ENCODE measurements at places on chromosomes 5 and 9. TPM values are rescaled to one million over a fixed set of nuclear protein-coding genes. Genes with fewer than 3 reads are reported as not detected.
A peak's percentile ranks its signal among the peaks of the same experiment; 100 is the strongest.

- H3K36me3 ChIP-seq = peaks cover 8% of the 10 kb centered on the region
- no peaks in the 10 kb centered on the region for H3K27me3 ChIP-seq
- no peak for DNase-seq
- H3K4me3 ChIP-seq = no peak overlapping the region
- H3K4me1 ChIP-seq = peaks cover 9% of the 10 kb centered on the region
These were observed 42.1 kb downstream of the EFCAB9 start for GRCh38 chr5:172235827-172236736.

DNA sequence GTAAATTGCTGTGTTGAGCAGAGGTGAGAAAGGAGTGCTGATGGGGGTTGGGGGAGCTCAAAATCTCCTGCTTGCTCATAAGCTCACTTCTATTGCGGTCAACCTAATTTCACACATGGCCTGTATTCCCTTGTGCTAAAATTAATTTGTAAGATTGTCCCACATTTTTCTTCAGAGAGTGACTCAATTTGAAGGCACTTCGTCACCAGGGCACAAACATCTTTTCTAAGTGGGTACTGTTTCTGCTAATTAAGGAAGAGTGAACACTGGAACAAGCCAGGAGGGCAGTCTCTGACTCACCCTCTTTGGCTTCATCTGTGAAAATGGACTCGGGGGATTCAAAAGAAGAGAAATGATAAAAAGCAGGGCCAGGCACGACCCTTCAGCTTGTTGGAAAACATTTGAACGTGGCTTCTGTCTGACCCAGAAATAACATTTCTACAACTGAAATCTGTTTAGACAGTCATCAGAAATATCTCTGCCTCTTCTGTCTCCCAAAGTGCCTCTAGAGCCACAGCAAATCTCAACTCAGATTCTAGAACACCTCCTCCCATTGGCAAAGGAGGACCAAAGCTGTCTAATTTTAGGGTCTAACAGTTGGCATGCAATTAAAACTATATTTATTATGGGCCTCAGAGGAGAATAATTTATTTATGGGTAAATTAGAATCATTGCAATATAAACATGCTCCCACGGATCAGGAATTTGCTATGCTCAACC is 49.8 kb downstream of the FEM1C start:
- H3K27ac ChIP-seq = no peak overlapping the region
- no peak for DNase-seq
- no peaks in the 10 kb centered on the region for H3K36me3 ChIP-seq
- H3K4me3 ChIP-seq = no peak overlapping the region
- no peaks in the 10 kb centered on the region for H3K27me3 ChIP-seq

DNA sequence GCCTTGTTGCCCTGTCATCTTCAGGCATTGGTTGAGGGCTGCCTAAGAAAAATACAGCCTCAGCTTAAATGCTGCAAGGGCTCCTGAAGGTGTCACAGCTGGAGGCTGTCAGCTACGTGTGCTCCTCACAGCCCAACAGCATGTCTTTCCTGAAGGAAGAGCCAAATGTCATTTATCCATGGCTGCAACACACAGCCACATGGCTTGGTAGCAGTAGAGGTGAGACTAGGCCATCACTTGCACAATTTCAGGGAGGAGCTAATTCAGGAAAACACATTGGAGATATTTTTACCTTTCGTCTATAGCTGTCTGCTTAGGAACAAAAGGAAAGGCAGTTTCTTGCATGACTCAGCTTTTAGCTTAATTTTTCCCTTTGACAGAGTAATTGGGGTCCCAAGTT is 260.7 kb downstream of the SYK start:
- no peak overlapping the region for H3K4me3 ChIP-seq
- H3K36me3 ChIP-seq = no peaks in the 10 kb centered on the region

DNA sequence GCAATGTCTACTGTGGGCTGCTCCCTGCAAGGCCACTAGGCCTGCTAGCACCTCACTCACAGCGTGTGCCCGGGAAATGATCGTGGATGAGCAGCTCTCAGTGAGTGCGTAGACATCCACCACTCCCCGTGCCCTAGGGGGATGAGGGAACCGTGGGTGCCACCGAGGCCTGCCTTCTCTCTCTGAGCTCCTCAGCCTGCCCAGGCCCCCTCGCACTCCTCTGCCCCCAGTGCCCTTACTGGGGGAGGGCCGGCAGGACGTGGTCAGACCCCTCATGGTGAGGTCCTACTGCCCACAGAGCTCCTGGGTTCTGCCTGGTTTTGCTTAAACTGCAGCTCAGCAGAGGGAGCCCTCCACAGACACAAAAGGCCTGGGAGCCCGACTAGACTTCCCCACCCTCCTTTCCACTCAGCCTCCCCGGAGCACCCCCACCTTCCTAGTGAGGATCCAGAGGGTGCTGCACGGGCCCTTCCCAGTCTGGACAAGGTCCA is 220.0 kb downstream of the CACNA1B start:
- H3K27me3 ChIP-seq = no peaks in the 10 kb centered on the region
- peak; percentile 4 for DNase-seq
- no peak overlapping the region for H3K4me3 ChIP-seq
- no peaks in the 10 kb centered on the region for H3K36me3 ChIP-seq
- H3K27ac ChIP-seq = no peak overlapping the region

DNA sequence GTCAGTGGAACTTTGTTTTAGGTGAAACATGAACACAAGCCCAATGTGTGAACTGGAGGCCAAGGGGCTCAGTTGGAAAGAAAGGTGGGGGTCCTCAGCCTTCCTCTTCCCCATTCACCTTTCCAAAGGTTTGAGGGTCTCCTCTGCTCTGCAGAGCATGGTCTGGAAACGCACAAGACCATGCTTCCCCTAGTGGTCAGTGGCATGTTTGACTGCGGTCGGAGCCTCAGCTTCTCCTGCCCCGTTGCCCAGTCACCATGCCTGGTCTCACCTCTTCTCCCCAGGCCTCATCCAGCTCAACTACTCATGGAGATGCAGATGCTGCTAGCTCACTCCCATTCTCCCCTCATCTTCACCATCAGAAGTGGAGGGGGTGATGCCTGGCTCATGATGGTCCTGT is 340.3 kb downstream of the GADD45G start:
- DNase-seq = no peak
- no peaks in the 10 kb centered on the region for H3K27me3 ChIP-seq
- no peak overlapping the region for H3K4me3 ChIP-seq
- H3K27ac ChIP-seq = no peak overlapping the region
- no peaks in the 10 kb centered on the region for H3K4me1 ChIP-seq

DNA sequence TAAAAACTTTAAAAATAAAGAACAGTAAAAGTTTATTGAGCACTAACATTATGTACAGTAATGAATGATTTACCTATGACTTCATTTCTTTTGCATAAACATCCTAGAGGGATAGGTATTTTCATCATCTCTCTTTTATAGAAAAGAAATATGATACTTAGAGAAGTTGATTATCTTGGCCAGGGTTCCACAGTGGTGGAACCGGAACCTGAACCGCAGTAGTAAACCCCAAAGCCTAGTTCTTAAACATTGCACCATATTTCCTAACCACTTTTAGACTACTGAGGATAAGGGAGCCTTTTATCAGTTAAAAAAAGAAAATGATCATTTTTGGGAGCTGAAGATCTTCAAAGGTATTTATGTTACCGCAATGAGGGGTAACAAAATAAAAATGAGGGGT is 205.7 kb upstream of the SGCD start:
- H3K36me3 ChIP-seq = no peaks in the 10 kb centered on the region
- DNase-seq = no peak
- H3K4me1 ChIP-seq = no peaks in the 10 kb centered on the region
- H3K4me3 ChIP-seq = no peak overlapping the region
- H3K27me3 ChIP-seq = no peaks in the 10 kb centered on the region
- H3K27ac ChIP-seq = no peak overlapping the region

DNA sequence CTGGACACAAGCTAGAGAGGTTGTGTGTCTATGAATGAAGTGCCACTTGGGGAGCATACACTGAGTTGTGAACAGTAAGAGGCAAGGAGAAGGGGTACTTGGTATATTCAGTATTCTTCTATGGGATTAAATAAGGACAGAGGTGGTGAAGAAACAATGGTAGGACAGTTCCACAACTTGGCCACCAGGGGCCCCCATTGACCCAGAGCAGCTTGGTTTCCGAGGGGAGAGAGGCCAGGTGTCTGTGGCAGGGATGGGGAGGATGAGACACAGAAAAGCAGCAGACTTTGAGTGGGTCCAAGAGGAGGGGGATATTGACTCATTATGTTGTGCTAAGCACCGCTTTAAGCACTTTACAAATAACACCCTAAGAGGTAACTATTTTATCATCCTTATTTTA is 220.6 kb downstream of the MELK start:
- H3K27ac ChIP-seq = no peak overlapping the region
- no peaks in the 10 kb centered on the region for H3K27me3 ChIP-seq
- no peaks in the 10 kb centered on the region for H3K4me1 ChIP-seq

GRCh38 chr9:136026266-136026942 is 65.2 kb upstream of the UBAC1 start:
- no peak overlapping the region for H3K27ac ChIP-seq
- no peak overlapping the region for H3K4me3 ChIP-seq
- DNase-seq = no peak
- H3K36me3 ChIP-seq = no peaks in the 10 kb centered on the region
- no peaks in the 10 kb centered on the region for H3K27me3 ChIP-seq

GRCh38 chr9:127722055-127722745 is 6.3 kb downstream of the TTC16 start:
- no peak overlapping the region for H3K27ac ChIP-seq
- peak; percentile 31 for DNase-seq
- no peaks in the 10 kb centered on the region for H3K36me3 ChIP-seq

DNA sequence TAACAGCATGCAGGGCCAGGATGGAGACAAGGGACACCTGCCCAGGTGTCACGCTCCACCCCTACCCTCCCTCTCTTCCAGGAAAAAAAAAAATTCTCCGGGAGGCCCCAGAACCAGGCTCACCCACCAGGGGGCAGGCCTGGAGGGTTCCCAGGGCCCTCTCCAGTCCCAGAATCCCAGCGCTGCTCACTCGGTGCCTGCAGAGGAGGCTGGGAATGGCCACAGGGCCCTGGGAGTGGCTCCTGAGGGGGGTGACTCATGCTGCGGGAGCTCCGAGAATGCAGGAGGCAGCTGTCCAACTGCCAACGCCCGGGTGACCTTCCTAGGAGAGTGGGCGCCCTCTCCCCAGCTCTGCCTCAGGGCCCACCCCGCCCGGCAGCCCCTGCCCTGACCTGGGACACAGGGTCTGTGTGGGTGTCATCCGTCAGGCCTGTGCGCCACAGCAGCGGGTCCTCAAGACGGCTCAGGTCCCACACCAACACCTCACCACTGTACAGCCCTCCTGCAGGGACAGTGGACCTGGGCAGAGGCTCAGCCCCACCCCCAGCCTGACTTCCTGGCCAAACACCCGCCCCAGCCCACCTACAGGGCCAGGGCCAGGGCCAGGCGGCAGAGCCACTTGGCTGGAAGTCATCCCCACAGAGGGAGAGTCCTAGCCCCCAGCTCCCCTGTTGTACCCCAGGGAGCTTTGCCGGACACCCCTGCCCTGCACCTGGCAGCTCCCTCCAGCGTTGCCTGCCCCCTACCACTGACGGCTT is 21.2 kb downstream of the DYNC2I2 start:
- H3K4me1 ChIP-seq = no peaks in the 10 kb centered on the region
- no peaks in the 10 kb centered on the region for H3K27me3 ChIP-seq
- peak overlapping the region; percentile 17 for H3K4me3 ChIP-seq
- peak; percentile 76 for DNase-seq

DNA sequence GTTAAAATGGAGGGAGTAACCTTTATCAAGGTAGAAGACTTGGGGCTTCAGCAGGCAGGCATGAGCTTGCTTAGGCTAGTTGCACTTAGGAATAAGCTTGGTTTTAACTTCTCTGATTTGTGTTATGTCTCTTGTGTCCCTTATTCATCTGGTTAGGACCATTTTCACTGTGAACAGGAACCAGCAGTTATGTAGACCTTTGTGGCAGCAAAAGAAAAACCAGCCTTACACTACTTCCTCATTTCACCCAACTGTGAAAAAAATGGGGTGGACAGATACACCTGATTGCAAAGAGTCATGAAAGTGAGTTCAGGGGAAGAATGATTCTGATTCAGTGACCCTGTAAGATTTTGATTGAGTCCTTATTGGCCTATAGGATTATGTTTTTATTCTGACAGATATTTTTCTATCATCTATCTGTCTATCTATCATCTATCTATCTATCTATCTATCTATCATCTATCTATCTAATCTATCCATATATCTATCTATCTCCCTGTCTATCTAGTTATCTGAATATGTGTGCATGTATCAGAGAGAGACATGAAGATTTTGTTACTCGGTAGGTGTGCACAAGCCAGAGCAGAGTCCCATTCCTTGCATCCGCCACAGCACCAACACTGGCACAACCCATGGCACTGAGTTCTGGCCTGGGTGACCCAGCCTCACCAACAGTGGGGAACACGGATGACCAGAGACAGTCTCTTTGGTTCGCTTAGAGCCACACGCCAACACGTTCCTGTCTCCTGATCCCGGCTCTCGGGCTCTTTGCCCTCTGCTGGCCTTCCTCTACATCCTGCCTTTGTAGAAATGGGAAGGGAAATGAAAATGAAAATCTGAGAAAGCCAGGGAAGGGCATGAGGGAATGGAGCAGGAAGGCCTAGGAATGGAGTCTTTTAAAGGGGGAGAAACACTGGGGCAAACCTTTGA is 1.3 kb upstream of the ZNF366 start:
- peak overlapping the region; percentile 0 for H3K27ac ChIP-seq
- no peaks in the 10 kb centered on the region for H3K4me1 ChIP-seq
- H3K36me3 ChIP-seq = no peaks in the 10 kb centered on the region
- no peaks in the 10 kb centered on the region for H3K27me3 ChIP-seq
- no peak for DNase-seq

DNA sequence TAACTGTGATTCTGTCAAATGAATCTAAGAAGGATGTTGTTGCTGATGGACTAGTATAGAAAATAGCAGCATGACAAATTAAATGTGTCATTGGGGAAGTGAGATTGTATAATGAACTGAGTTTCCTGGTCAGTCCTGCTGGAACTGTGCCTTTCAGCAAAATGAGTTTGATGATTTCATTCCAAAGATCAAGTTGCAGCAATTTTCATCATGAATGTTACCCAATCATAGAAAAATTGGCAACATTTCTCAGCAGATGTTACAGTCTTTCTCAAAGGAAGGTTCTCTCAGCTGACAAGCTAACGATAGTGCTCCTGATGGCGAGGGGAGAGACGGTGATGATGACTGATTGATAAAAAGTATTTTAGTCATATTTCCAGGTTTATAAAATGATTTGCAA is 10.7 kb downstream of the PCDHAC2 start:
- H3K36me3 ChIP-seq = no peaks in the 10 kb centered on the region
- H3K27ac ChIP-seq = no peak overlapping the region
- no peaks in the 10 kb centered on the region for H3K4me1 ChIP-seq
- H3K27me3 ChIP-seq = no peaks in the 10 kb centered on the region
- no peak for DNase-seq

Gene LIX1
- total RNA-seq = 33.4 TPM

Gene RIGI
- 13.1 TPM for total RNA-seq

Gene MARVELD2
- total RNA-seq = 41.2 TPM

Gene TEX48
- total RNA-seq = not detected

Gene ZBTB5
- total RNA-seq = 14.1 TPM

Gene ENTPD8
- 5.2 TPM for total RNA-seq
